ENCODE measurements at places on chromosomes 13 and 19. TPM values are rescaled to one million over a fixed set of nuclear protein-coding genes. Genes with fewer than 3 reads are reported as not detected.

Gene RRAS
- 125 TPM for total RNA-seq

DNA sequence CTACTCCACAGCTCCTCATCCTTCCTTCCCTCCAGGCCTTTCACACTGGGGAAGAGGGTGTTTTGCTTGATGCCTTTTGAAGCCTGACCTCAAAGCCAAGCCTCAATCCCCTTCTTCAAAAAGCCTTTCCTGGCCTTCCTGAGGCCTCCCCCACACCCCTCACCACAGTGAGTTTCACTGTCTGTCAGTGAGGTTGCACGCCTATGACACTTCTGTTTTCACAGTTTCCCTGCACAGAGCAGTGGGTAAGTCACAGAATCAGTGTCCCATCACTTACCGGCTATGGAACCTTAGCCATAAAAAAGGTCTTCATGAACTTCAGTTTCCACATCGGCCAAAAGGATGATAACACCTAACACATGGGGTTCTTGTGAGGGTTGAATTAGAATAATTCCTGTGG is 371.4 kb downstream of the UQCRFS1 start:
- ATAC-seq: no peak

Gene CYP2S1
- 1.2 TPM for total RNA-seq

DNA sequence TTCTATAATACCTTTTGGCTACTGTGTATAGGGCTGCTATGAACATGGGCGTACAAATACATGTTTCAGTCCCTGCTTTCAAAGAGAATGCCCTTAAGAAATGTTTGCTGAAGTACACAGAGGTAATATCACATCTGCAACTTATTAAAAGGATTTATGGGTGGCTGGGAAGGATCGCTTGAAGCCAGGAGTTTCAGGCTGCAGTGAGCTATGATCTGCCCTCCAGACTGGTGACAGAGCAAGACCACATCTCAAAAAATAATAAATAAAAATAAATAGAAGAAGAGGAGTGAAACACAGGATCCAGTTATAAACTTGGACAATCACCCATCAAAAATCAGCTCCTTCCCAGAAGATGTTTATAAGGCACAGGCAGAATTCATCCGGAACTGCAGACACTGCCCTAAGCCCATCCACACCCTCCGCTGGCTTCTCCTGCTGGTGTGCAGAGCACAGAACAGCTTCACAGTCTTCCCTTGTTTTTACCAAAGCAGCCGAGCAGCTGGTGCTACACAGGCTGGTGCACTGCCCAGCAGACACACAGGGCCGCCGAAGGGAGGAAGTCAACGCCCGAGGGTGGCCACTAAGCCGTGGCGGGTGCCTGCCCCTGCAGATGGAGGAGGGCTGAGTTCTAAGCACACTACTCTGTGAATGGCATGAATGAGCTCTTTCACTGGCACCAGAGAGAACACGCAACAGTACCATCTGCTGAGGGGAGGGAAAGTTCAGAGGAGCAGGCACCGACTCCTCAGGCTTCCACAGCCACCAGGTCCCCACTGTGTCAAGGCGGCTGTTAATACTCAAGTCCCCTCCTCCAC is 44.0 kb downstream of the BRD4 start:
- ATAC-seq: peak; percentile 53

DNA sequence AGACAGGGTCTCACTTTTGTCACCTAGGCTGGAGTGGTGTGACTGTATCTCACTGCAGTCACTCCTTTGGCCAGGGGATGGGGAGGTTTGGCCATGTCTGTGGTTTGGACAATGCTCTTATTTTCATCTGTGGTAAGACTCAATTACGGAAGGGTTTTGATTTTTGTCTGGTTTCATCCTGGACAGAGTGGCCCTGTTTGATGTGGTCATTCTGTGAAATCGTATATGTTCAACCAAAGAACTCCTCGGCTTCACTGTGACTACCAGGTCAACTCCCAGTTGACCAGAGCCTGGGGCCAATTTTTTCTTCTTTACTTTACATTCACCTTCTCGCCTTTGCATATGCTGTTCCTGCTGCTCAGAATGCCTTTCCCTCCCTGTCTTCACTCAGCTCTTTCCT is 6.8 kb upstream of the CCDC124 start:
- no peak for ATAC-seq

- no peak for ATAC-seq
Measured at GRCh38 chr19:17719730-17720400, 585 bp downstream of the MAP1S start.

GRCh38 chr19:14073925-14074838 is 1.6 kb downstream of the MISP3 start:
- ATAC-seq: peak; percentile 15

- ATAC-seq: no peak
Measured at GRCh38 chr13:27336014-27336673, 65.5 kb downstream of the RASL11A start.

Gene KLF5
- 22.7 TPM for total RNA-seq

DNA sequence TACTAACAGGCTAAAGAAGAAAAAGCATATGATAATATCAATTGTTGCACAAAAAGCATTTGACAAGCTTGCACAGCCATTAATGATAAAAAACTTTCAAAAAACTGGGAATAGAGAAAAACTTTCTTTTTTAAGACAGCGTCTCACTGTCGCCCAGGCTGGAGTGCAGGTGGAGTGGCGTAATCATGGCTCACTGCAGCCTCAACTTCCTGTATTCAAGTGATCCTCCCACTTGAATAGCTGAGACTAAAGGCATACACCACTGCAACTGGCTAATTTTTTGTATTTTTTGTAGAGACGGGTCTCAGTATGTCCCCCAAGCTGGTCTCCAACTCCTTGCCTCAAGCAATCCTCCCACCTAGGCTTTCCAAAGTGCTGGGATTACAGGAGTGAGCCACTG is 382.8 kb downstream of the TSHZ3 start:
- no peak for ATAC-seq

Gene DPF1
- not detected for total RNA-seq

Gene KLK11
- total RNA-seq: 12.3 TPM

Gene EFNA2
- not detected for total RNA-seq

Gene ZNF557
- total RNA-seq: 8.9 TPM

Gene SLC6A16
- 3.7 TPM for total RNA-seq

Measured in gastroesophageal sphincter (tissue), 4 donors.